ENCODE measurements at places on chromosomes 12 and 14.

DNA sequence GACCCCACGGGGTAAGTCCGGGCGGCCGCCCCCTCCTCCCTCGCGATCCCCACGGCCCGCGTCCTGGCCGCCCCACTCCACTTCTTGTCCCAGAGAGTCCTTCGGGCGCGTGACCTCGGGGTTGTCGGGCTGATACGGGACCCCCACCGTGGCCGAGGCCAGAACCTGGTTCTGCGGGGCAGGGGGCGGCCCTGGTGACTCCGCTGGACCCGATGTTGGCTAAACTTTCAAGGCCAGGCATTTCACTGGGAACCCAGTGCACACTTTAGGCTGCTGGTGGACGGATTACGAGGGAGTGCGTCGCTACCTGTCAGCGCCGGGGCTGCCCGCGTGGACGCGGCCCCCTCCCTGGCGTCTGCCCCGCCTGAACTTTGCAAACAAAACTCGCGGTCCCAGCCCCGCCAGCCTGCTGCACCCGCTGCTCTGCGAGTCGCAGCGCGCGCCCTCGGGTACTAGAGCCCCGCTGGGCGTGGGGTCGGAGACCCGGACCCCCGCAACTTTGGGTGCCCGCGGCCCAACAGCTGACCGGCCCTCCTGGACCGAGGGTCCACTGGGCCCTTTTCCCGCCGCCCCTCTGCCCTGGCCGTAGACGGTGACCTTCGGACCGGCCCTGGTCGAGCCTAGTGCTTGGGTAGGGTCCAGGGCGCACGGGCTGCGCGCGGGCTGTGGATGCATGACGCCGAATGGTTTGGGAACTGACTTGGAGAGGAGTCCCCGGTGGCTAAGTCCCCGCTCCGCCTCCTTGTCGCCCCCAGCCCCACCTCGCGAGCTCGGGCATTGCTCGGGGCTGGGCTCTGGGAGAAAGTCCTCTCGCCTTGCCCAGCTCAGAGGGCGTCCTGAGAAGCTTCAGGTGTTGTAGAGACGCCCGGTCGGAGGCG is 624 bp downstream of the RIN3 start:
- no peak for DNase-seq

DNA sequence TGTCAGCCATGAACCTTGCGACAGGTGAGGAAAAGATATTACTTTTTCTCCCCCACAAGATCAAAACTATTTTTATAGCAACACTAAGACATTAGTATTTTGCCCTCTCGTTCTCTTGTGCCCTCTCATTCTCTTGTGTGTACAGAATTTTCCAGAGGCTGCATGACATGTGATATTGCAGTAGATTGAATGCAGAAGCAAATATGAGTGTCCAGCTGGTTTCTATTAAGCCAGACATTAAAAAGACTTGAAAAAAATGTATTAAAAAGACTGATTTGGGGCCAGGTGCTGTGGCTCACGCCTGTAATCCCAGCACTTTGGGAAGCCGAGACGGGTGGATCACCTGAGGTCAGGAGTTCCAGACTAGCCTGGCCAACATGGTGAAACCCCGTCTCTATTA is 63.7 kb upstream of the ZFP36L1 start:
- DNase-seq = no peak

GRCh38 chr12:115402443-115403180 is 718.6 kb upstream of the TBX3 start:
- DNase-seq = no peak

DNA sequence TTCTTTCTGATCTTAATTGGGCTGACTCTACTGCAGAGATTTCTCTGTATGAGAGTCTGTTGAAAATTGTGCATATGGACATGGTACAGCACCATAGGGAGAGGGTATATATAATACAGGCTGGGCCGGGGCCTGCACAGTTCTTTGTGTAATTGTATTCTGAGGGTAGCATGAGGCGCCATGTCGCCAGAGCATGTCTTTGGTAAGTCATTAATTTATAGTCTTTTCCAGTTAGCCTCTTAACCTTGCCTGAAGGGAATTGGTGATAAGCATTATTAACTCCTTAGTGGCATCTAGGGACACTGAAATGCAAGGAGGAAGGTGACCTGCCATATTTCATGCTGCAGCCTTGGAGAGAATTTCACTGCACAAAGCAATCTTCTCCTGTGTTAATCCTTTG is 569.9 kb downstream of the TMTC2 start:
- DNase-seq = no peak

DNA sequence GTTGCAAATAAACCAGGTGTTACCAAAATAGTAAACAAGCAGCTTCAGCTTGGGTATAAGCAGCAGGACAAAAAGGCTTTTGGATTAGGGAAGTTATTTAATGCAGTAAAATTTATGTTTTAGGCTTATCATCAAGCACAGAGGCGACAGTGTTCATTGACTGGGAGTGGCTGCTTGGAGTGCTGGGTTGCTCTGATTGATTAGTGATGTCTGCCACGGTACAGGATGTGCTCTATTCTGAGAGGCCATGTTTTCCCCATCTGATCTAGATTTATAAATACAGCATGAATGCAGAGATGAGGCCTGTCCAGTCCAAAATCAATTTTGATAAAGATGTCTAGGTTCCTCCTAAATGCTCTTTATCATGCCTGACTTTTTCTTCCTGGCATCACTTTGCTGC is 83.5 kb downstream of the MAP1LC3B2 start:
- DNase-seq = no peak

DNA sequence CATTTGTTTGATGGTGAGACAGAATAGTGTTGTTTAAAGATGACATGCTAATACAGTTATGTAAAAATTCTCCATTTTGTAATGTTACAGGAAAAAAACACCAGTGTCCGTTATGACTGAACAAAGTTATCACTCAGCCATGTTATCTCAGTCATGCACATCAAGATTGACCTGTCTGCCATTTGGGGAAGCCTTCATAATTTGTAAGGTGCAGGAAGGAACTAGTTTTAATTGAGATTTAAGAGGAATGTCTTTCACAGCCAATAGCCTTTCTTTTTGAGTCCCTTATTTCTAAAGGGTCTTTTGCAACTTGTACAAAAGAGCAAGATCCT is 432.2 kb downstream of the RAD51B start:
- DNase-seq = no peak

- no peak for DNase-seq
Measured at GRCh38 chr12:38736821-38737220, 168.6 kb downstream of the CPNE8 start.

DNA sequence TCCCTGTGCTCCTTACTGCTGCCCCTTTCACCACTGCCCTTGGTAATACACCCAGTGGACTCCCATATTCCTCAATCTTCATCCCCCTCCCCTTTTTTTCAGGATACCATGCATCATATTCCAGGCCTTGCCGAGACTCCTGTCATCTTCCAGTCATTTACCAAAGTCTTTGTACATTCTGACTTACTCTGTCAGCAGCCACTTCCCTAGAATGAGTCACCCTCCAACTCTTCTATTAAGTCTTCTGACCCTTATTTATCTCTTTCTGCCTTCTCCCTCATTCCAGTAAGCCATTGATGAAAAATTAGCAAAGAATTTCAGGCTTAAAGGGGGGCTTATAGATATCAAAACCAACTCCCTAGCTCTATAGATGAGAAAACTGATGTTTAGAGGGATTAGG is 128.0 kb downstream of the STXBP6 start:
- DNase-seq = no peak

GRCh38 chr12:124837958-124838803 is 25.5 kb downstream of the SCARB1 start:
- no peak for DNase-seq

DNA sequence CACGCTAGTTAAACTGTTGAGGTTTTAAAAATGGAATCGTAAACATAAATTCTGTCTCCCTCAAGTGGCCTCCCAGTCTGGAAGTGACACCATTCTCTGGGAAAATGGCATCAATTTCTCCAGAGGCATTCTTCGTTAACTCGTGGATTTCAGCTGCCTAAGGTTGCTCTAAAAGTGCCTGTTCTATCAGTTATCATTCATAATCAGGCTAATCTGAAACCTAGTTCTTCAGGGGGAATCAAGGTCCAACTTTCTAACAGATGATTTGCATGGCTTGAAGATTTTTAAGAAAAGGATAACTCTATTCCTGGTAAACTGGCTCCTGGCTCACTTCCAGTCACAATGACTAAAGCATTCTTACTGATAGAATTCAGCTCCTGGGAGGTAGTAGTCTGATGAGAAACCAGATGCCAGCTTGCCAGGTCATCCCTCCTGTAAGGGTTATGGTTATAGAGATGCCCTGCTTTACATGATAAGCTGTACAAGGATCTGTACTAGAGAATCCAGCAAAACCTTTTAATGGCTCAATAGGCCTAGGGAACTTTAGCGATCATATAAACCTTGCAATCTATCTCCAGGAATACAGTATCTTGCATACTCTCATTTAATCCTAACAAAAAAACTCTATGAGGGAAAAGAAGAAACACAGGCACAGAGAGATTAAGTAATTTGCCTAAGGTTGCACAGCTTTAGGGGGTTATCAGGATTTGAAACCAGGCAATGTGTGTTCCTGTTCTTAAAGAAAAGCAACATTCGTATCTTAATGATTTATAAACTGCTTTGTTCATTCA is 1.5 kb downstream of the L3HYPDH start:
- DNase-seq = no peak

- no peak for DNase-seq
Measured at GRCh38 chr12:1138691-1139090, 147.7 kb downstream of the ERC1 start.

DNA sequence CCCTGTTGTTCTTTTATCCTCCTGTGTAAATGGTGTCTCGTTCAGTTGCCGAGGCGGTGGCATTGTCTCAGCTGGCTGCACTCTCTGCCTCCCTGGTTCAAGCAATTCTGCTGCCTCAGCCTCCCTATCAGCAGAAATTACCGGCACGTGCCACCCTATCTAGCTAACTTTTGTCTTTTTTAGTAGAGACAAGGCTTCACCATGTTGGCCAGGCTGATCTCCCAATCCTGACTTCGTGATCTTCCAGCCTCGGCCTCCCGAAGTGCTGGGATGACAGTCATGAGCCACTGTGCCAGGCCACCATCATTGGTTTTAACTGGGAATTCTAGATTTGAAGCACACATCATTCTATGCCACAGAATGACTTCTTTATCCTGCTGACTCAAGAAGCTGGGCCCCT is 175.3 kb upstream of the ALG10B start:
- DNase-seq = no peak

DNA sequence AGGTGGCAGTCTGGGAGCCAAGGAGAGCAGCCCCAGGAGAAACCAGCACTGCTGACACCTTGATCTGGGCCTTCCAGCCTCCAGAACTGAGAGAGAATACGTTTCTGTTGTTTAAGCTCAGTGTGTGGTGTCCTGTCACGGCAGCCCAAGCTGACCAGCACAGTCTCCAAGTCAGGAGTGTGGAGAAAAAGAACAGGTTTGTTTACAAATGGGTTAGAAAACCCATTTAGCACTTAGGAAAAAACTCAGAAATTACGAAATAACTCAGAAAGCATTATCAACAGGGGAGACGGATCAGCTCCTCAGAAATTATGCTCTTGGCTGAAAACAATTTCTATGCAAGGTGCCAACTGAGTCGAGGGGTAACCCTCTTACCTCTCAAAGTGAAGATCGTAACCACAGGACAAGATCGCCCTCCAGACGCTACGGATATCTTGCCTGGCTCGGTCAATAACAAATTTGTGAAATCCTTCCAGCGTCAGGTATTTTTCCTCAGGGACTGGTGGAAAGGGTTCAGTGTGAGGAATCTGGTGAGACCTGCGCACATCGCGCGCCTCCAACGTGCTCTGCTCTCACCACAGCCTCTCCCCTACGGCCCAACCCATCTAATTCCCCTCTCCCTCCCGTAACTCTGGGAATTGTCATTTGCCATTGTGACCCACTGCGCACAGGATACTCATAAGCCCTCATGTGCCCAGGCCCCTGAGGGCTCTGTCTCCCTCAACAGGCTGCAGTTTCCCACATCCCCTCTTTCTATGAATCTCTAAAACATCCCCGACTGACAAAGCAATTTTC is 50.2 kb downstream of the TRAFD1 start:
- no peak for DNase-seq

DNA sequence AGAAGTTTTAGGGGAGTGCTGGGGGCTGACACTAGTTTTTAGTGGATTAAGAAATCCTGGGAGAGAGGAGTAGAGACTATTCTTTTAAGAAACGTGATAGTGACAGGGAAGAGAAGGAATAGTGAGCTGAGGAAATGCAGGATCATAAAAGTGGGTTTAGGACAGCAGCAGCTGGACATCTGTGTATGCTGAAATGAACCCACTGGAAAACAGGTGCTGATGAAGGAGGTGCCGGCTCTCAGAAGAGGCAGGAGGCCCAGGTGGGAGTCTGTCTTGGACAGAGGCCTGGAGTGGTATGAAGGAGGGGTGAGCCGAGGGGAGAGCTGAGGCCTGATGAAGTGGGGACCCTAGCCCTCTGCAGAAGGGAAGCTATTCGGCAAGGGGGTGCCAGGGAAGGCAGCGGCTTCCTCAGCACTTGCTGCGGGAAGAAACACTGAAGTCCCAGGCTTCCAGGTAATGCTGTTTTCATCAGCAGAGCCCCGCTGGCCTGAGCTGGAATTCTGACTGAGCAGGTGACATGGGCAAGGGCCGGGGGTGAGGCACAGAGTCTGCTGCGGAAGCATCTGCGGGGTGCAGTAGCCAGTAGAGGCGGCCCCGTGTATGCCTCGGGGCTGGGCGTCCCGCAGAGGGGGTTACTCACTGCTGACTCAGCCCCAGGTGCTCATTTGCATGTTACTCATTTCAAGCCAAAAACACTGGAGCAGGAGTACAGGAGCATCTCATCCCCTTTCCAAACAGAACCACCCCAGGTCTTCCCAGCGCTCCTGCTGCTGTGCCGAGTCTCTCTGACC is 89.7 kb downstream of the TMCC3 start:
- peak; percentile 12 for DNase-seq

GRCh38 chr14:79534703-79535353 is 676.5 kb downstream of the DIO2 start:
- DNase-seq = no peak

DNA sequence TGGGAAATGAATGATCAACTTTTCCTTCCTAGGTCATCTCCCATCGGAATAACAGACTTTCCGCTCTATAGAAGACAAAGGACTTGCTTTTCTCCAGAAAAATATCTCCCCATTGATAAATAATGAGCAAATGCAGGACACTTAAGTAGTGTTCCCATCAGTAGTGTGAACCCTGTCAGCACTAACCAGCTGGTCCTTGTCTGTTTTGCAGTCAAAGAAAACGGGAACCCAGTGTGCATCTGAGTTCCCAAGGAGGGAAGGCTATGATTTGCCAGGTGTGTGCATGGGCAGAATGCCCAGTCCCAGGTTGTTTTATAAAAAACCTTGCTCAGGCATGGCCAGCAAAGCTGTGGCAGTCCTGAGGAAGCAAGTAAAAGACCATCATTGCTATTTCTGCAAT is 256.5 kb upstream of the HMGA2 start:
- no peak for DNase-seq

DNA sequence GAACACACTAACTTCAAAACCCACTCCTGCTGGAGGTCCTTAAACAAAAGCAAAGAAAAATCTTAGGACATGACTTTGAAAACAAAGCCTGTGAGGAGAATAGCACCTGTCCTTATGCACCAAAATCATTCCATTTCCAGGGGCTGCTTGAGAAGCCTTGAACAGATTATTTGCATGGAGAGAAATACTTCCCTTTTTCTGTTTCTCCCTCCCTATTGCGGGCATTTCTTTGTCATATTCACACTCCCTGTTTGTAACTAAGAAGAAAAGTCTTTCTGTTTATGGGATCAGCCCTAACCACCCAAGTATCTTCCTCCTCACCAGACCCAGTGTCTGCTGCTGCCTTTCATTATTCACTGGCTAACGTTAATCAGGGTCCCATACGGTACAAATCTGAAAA is 218.8 kb downstream of the DPF3 start:
- no peak for DNase-seq

GRCh38 chr12:124640056-124640455 is 72.6 kb upstream of the NCOR2 start:
- no peak for DNase-seq
